Osteocyte (in vitro differentiated cells): ENCODE measurements at places on chromosomes 5 and 9.

- no peak for DNase-seq
- H3K36me3 ChIP-seq = no peaks in the 10 kb centered on the region
- H3K4me3 ChIP-seq = no peak overlapping the region
- no peak overlapping the region for H3K27ac ChIP-seq
- H3K4me1 ChIP-seq = no peaks in the 10 kb centered on the region
Measured at GRCh38 chr5:136586196-136586595, 220.9 kb upstream of the TRPC7 start.

GRCh38 chr9:126057121-126057825 lies 269.4 kb upstream of the MVB12B start:
- H3K4me3 ChIP-seq = no peak overlapping the region
- no peaks in the 10 kb centered on the region for H3K36me3 ChIP-seq
- H3K4me1 ChIP-seq = no peaks in the 10 kb centered on the region
- DNase-seq = no peak

- DNase-seq = no peak
- H3K36me3 ChIP-seq = peaks cover 7% of the 10 kb centered on the region
- H3K27me3 ChIP-seq = peaks cover 3% of the 10 kb centered on the region
- H3K4me3 ChIP-seq = no peak overlapping the region
- no peaks in the 10 kb centered on the region for H3K4me1 ChIP-seq
Measured at GRCh38 chr5:61200582-61201155, 38.4 kb upstream of the SMIM15 start.

GRCh38 chr9:112332674-112332976 lies 794 bp downstream of the PTBP3 start:
- H3K36me3 ChIP-seq = no peaks in the 10 kb centered on the region
- no peaks in the 10 kb centered on the region for H3K27me3 ChIP-seq
- peaks cover 39% of the 10 kb centered on the region for H3K4me1 ChIP-seq
- H3K4me3 ChIP-seq = peak overlapping the region; percentile 88
- DNase-seq = no peak

GRCh38 chr9:16925426-16925825 lies 55.0 kb upstream of the BNC2 start:
- peaks cover 8% of the 10 kb centered on the region for H3K4me1 ChIP-seq
- no peaks in the 10 kb centered on the region for H3K36me3 ChIP-seq
- H3K4me3 ChIP-seq = no peak overlapping the region
- no peaks in the 10 kb centered on the region for H3K27me3 ChIP-seq

- peaks cover 13% of the 10 kb centered on the region for H3K36me3 ChIP-seq
- no peak for DNase-seq
- H3K27ac ChIP-seq = no peak overlapping the region
- peaks cover 54% of the 10 kb centered on the region for H3K4me1 ChIP-seq
- no peak overlapping the region for H3K4me3 ChIP-seq
- no peaks in the 10 kb centered on the region for H3K27me3 ChIP-seq
Measured at GRCh38 chr5:57185313-57185712, 11.5 kb downstream of the GPBP1 start.

DNA sequence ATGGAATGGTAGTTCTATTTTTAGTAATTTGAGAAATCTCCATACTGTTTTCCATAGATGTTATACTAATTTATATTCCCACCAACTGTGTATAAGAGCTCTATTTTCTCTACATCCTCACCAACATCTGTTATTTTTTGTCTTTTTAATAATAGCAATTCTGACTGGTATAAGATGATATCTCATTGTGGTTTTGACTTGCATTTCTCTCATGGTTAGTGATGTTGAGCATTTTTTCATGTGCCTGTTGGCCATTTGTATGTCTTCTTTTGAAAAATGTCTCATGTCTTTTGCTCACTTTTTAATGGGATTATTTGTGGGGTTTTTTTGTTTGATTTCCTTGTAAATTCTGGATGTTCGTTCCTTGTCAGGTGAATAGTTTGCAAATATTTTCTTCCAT lies 154.4 kb downstream of the ZSWIM6 start:
- H3K27me3 ChIP-seq = no peaks in the 10 kb centered on the region
- H3K36me3 ChIP-seq = peaks cover 19% of the 10 kb centered on the region
- peaks cover 12% of the 10 kb centered on the region for H3K4me1 ChIP-seq
- no peak overlapping the region for H3K4me3 ChIP-seq
- no peak for DNase-seq
- H3K27ac ChIP-seq = no peak overlapping the region

- DNase-seq = no peak
- H3K36me3 ChIP-seq = no peaks in the 10 kb centered on the region
- H3K27me3 ChIP-seq = peaks cover 8% of the 10 kb centered on the region
- no peak overlapping the region for H3K4me3 ChIP-seq
- H3K4me1 ChIP-seq = peaks cover 28% of the 10 kb centered on the region
- H3K27ac ChIP-seq = no peak overlapping the region
Measured at GRCh38 chr5:10489810-10490426, 48.2 kb downstream of the ROPN1L start.

DNA sequence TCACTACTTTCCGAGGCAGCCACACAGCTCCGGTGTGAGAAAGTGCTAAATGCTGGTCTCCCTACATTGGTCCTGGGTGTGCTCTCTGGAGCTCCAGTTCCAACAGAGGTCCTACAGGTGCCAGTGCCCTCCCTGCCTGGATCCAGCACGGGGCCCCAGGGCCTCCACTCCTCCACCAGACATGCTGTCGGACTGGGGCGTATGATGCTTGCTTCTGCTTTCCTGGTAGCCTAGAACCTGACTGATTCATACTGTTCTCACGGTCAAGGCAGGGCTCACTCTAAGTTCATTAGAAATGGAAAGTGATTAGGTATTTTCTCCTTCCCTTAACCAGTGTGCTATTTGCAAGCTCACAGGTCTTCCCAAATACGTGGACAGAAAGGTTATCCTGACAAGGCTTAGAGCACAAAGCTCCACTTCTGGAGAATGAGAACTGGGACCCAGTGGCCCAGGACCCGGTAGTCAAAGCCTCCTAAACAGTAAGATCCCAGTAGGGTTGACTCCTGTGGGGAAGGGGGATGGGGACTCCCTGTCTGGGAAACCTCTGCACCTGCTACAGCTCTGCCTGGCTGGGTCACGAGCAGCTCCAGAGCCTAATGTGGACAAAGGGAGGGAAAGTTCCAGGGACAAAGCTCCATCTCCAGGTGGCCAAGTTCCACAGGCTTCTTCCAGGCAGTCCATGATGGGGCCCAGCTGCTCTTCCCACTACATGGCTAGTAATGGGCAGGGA lies 98.1 kb downstream of the PAX5 start:
- H3K27me3 ChIP-seq = peaks cover 31% of the 10 kb centered on the region
- H3K4me3 ChIP-seq = no peak overlapping the region
- H3K4me1 ChIP-seq = no peaks in the 10 kb centered on the region
- H3K36me3 ChIP-seq = no peaks in the 10 kb centered on the region
- no peak overlapping the region for H3K27ac ChIP-seq

- H3K27me3 ChIP-seq = no peaks in the 10 kb centered on the region
- DNase-seq = no peak
- peaks cover 63% of the 10 kb centered on the region for H3K4me1 ChIP-seq
- H3K27ac ChIP-seq = peak overlapping the region; percentile 84
- H3K36me3 ChIP-seq = no peaks in the 10 kb centered on the region
Measured at GRCh38 chr5:136000932-136001331, 27.9 kb upstream of the TGFBI start.

DNA sequence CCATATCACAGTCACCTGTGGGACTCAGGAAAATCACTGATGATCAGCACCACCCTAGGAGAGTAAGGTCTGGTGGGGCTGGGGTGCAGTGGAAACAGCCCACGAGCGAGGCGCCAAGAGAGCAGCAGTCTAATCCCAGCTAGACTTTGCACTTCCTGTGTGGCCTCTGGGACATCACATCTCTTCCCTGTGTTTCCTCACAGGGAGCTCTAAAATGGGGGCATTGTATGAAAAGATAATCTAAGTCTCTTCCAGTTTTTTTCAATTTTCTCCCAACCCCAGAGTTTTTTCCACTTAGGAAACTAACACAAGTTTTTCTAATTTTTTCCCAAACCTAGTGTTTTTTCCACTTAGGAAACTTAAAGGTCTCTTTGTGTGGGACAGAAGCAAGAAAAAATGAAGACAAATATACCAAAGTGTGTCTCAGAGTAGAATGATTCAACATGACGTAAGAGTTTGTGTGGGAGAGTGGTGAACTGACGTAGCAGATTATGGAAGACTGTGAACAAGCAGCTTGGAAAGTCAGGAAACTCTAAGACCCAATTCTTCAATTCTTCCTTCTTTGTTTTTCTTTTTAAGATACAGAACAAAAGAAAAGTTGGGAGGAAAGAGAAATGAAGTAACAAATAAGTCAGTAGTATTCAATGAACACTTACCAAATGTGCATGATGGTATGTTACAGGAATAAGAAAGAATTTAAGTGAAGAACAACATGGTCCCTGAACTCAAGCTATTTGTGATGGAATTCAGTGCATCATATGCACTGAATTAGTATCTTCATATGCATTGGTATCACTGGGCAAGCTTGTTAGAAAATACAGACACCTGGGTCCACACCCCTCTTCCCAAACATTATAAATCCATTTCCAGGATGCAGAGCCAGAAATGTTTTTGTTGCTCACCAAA lies 51.3 kb downstream of the LHFPL2 start:
- H3K27ac ChIP-seq = peak overlapping the region; percentile 73
- no peaks in the 10 kb centered on the region for H3K27me3 ChIP-seq
- peaks cover 51% of the 10 kb centered on the region for H3K36me3 ChIP-seq
- H3K4me3 ChIP-seq = no peak overlapping the region
- peaks cover 87% of the 10 kb centered on the region for H3K4me1 ChIP-seq
- DNase-seq = no peak

GRCh38 chr9:134531220-134531970 lies 110.2 kb upstream of the COL5A1 start:
- H3K4me3 ChIP-seq = no peak overlapping the region
- no peak overlapping the region for H3K27ac ChIP-seq
- H3K27me3 ChIP-seq = no peaks in the 10 kb centered on the region
- H3K36me3 ChIP-seq = peaks cover 10% of the 10 kb centered on the region
- no peak for DNase-seq

DNA sequence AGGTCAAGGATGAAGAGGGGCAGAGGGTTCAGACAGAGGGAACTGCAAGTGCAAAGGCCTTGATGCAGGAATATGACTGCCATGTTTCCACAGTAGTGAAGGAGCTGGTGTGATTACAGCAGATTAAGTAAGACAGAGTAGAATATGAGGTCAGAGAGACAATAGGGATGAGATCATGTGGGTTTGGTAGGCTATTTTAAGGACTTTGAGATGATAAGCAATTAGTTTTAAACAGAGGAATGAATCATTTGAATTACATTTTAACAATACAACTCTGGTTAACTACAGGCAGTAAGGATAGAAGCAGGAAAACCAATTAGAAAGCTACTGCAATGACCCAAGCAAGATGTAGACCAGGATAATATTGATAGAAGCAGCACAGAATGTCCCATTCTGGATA lies 7.7 kb downstream of the CENPK start:
- no peak overlapping the region for H3K4me3 ChIP-seq
- H3K36me3 ChIP-seq = peaks cover under 1% of the 10 kb centered on the region
- no peak for DNase-seq
- H3K4me1 ChIP-seq = no peaks in the 10 kb centered on the region
- no peak overlapping the region for H3K27ac ChIP-seq
- H3K27me3 ChIP-seq = no peaks in the 10 kb centered on the region

- peaks cover 7% of the 10 kb centered on the region for H3K36me3 ChIP-seq
- no peak for DNase-seq
- peaks cover 9% of the 10 kb centered on the region for H3K27me3 ChIP-seq
- H3K4me3 ChIP-seq = no peak overlapping the region
Measured at GRCh38 chr5:40333459-40334241, 346.1 kb upstream of the PTGER4 start.
